ENCODE measurements at places on chromosomes 3 and 15. TPM values are rescaled to one million over a fixed set of nuclear protein-coding genes. Genes with fewer than 3 reads are reported as not detected.

DNA sequence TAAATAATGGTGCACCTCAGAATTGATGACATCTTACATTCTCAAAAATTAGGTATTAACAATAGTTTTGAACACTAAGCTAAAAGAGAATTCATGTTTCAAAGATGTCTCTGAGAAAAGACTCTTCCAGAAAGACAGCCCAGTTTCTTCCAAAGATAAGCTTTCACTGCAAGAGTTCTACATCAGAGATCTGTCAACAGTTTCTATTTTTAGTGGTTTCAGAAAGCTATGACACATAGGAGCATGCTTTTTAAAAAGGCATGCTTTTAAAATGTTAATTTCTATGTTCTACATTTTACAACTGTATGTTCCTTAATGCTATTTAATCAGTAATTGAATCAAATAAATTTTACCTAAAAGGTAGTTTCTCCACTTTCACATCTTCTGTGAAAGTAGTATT, 88.2 kb downstream of the PLOD2 start:
- no peaks in the 10 kb centered on the region for H3K27me3 ChIP-seq
- H3K27ac ChIP-seq, result no peak overlapping the region
- no peaks in the 10 kb centered on the region for H3K36me3 ChIP-seq

GRCh38 chr3:184338511-184338945, 1.1 kb downstream of the FAM131A start:
- H3K27ac ChIP-seq, result peak overlapping the region; percentile 98
- peaks cover 43% of the 10 kb centered on the region for H3K4me1 ChIP-seq
- peak; percentile 78 for DNase-seq
- H3K4me3 ChIP-seq, result peak overlapping the region; percentile 22

ACAN gene
- 11.4 TPM for total RNA-seq

GOLGA6L10 gene
- total RNA-seq, result 0.42 TPM

DNA sequence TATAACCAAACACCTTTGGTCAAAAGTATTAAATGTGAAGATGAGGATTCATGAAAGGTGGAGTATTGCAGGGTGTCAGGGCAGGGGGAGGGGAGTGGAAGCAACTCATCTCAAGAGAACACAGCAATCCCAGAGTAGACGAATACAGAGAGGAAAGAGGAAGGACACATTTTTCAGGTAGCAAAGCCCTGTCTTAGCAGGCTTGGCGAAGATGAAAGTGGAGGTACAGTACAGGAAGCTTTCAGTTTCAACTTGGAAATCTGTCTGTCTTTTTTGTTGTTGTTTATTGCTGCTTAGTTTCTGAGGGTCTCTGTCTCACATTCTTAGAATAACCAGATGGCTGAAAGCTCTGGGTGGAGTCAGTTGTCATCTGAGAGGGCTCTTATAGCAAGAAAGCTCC, 80.8 kb upstream of the GPR149 start:
- H3K27ac ChIP-seq, result no peak overlapping the region
- no peaks in the 10 kb centered on the region for H3K36me3 ChIP-seq
- no peaks in the 10 kb centered on the region for H3K4me1 ChIP-seq
- no peak for DNase-seq
- H3K27me3 ChIP-seq, result no peaks in the 10 kb centered on the region

SAMMSON gene
- 2.5 TPM for total RNA-seq

C3orf52 gene
- 4.6 TPM for total RNA-seq

DNA sequence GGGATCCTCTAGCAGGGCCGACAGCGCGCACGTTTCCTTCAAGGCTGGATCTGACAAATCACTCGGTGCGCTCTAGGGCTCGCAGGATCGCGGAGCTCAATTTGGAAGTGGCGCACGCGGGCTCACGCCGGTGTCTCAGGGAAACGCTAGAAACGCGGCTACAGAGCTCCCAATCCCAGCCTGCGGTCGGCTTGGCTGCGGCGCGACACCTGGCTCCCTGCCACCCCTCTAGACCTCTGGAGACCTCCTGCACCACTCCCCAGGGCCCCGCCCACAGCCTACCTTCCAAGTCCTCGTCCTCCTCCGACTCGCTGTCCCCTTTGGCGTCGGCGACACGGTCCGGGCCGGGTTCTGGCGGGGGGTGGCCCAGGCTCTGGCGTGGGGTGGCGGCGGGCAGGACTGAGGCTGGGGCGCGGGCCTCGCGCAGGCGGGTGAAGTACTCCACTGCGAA, 596 bp downstream of the PRKAR2A start:
- H3K27me3 ChIP-seq, result no peaks in the 10 kb centered on the region
- peak overlapping the region; percentile 91 for H3K27ac ChIP-seq

DNA sequence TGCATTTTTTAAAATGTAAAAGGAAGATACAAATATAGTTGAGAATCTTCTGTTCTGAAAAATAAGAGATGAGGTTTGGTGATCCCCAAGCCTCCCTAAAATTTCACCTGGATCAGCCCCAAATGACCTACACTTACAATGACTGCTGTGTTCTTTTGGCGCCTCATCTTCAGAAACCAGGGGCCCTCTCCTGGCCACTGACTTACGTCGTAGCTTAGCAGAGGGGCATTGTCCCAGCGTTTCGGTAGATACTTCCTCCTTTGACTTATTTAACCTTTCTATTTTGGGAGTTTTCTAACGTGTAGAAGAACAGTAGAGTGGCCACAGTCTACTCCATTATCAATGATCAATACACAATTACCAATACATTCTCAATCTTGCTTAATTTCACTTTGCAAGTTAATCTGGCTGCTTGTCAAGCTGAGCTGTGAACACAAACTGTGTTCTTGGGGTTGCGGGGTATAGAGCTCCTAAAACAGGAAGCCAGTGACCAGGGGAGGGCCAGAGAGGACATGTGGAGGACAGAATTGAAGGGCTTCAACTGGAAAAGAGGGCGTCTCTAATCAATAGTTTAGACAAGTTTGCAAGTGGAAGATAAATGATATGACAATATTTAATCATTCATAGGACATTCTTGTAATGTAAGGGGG, 419.5 kb downstream of the LPP start:
- DNase-seq, result no peak
- no peaks in the 10 kb centered on the region for H3K27me3 ChIP-seq
- H3K36me3 ChIP-seq, result no peaks in the 10 kb centered on the region
- H3K4me1 ChIP-seq, result no peaks in the 10 kb centered on the region
- no peak overlapping the region for H3K4me3 ChIP-seq

GRCh38 chr15:25939122-25939521, 76.0 kb upstream of the ATP10A start:
- no peak for DNase-seq
- H3K36me3 ChIP-seq, result no peaks in the 10 kb centered on the region
- H3K4me3 ChIP-seq, result no peak overlapping the region
- H3K27ac ChIP-seq, result no peak overlapping the region
- H3K27me3 ChIP-seq, result no peaks in the 10 kb centered on the region
